Amniotic stem cell (primary cell): ENCODE measurements at places on chromosomes 3 and 15.

DNA sequence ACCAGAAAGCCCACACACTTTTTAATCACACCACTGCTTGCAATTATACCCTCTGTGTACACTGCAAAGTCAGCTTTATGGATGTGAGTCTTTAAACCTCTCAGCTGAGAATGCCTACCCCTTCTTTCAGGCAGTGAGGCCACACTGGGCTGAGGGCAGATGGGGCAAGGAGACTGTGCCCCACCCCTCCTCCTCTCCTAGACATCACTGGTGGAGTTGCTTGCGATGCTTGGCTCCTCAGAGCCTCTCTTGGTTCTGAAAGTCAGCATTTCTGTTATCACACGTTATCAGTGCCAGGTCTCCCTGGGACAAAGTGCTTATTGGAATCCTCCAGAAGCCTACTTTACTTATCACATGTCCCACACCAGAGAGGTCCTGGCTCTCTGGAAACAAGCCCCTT, 128.2 kb downstream of the ZNF621 start:
- DNase-seq = no peak

GRCh38 chr3:109339197-109339596, 1.9 kb upstream of the DPPA4 start:
- DNase-seq = no peak

DNA sequence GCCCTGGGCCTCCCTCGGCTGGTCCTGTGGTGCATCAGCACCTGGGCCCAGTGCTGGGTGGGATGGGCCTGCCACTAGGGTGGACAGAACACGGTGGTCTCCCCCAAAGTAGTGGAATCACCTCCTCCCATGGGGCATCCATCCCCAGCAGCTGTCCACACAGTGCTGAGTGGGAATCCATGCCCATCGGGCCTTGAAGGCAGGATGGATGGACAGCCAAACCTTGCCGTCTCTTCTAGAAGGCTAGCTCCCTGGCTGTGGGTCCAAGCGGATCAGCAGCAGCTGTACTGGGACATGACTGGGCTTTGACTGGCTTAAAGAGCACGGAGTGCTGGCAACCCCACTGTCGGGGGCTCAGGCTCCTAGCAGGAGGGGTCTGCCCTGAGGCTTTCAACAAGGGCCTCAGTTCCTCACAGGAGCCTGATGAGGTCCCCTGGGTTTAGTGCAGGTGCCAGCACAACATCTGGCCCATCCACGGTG, 123.9 kb downstream of the DNAJB8 start:
- no peak for DNase-seq

DNA sequence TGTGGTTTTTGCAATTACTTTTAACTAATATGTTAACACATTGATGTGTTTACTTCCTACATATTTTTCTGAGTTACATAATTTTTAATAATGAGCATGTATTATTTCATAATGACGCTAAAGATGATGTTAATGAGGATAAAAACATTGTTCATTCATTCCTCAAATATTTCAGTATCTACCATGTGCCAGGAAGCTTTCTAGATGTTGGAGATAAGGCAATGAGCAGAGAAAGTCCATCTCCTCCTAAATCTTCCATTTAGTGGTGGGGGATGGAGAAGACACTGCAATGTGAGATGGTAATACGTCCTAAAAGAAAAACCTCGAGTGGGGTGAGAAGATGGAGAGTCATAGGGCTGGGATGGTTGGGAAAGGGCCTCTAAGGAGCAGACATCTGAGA, 132.7 kb downstream of the MYLK start:
- no peak for DNase-seq

DNA sequence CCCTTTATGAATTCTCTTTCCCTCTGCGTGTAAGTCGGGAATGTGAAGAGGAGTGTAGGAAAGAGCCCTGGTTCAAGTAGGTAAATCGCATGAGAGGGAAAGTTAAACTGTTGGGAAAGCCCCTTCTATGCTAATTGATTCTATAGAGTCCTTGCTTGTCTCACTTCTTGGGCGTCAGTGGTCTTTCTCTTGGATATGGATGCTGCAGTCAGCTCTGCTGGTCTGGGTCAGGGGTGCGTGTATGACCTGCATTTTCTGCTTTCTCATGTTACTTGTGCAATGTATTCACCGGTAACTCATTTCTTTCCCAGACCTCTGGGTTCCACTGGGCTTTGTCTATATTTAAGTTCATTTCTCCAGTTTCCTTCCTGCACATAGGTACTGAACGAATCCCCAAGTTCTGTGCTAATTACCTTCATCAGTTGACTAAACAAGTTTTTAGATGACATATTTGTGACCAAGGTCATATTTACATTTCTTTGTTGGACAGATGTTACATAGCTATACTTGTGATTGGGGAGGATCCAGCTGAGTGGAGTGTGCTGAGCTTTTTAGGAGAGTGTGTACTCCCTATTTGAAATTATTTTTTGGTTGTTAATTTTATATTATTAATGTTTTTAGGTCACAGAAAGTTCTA, 1.4 kb downstream of the SETD5 start:
- no peak for DNase-seq

GRCh38 chr3:55855311-55855710, 368.2 kb upstream of the WNT5A start:
- DNase-seq = no peak

DNA sequence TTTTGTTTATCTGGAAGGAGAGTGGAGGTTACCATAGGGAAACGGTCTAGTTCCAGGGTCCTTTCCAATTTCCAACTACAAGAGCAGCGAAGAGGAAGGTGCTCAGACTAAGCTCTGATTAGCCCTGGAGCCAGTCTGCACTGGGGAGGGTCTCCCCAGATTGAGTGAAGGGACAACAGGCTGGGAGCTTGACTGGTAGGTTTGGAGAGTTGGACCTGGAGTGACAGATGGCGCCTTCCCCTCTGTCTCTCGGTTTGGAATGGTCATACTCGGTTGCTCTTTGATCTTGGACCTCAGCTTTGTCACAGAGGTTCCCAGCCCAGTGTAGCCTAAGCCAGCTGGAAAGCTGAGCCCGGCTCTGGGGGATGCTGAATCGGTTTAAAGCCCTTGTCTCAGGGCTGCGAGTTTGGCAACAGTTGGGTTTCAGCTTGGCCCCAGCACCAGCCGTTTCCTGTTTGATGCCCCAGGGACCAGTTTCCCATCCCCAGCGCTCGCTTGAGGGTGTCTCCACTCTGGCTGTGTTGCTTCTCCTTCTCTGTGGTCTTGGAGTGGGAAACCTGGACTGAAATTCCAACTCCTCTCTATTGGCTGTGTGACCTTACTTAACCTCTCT, 53.1 kb upstream of the ULK4 start:
- DNase-seq = no peak

DNA sequence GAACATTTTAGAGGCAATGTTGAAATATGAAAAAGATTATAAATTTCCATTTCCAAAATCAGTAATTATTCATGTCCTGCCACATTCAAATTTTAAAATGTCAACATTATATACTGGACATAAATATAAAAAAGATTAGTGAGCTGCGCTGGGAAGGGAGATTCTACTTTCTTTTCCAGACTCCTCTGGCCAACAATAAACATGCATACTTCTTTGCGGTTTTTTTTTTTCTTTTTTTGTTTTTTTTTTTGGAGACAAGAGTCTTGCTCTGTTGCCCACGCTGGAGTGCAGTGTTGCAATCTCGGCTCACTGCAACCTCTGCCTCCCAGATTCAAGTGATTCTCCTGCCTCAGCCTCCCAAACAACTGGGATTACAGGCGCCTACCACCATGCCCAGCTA, 105.5 kb downstream of the ADAM10 start:
- no peak for DNase-seq
